ENCODE measurements at places on chromosomes 1 and 21. TPM values are rescaled to one million over a fixed set of nuclear protein-coding genes. Genes with fewer than 3 reads are reported as not detected.

The LCK gene
- 0.26 TPM for total RNA-seq

The OR6N1 gene
- not detected for total RNA-seq

The ZNF695 gene
- total RNA-seq, result not detected

The OR2T29 gene
- total RNA-seq, result not detected

The ATAD3C gene
- 1.7 TPM for total RNA-seq

The TSPEAR gene
- 0.12 TPM for total RNA-seq

The DIRAS3 gene
- 52.7 TPM for total RNA-seq

The TRPM2 gene
- 8.5 TPM for total RNA-seq

The SELP gene
- 13.4 TPM for total RNA-seq

The KIF21B gene
- 0.54 TPM for total RNA-seq

The KRTAP10-3 gene
- total RNA-seq, result not detected

The SPRR2F gene
- not detected for total RNA-seq

The SETDB1 gene
- total RNA-seq, result 16.0 TPM

The CPT2 gene
- 36.8 TPM for total RNA-seq

The RIPPLY3 gene
- not detected for total RNA-seq

The ASH1L gene
- 56.8 TPM for total RNA-seq

The HUNK gene
- 0.11 TPM for total RNA-seq

The LIN28A gene
- not detected for total RNA-seq

The GREM2 gene
- not detected for total RNA-seq

The PALMD gene
- 97.1 TPM for total RNA-seq

The HPCA gene
- total RNA-seq, result not detected

The CELA3A gene
- 2.9 TPM for total RNA-seq

The CCDC17 gene
- 0.64 TPM for total RNA-seq

The STRIP1 gene
- total RNA-seq, result 19.7 TPM

The MPL gene
- total RNA-seq, result 0.37 TPM

The PLA2G4A gene
- 2.7 TPM for total RNA-seq

The HES3 gene
- not detected for total RNA-seq

The CSMD2 gene
- total RNA-seq, result 0.05 TPM

The GBP4 gene
- 8.9 TPM for total RNA-seq

The CLCA2 gene
- total RNA-seq, result not detected

The PTGFR gene
- 0.82 TPM for total RNA-seq

The WNT2B gene
- total RNA-seq, result 2.4 TPM

The FCRLA gene
- total RNA-seq, result not detected

The CADM3 gene
- 3.6 TPM for total RNA-seq

The ZNF648 gene
- not detected for total RNA-seq

The SAMD13 gene
- 2.2 TPM for total RNA-seq

The NRIP1 gene
- 13.6 TPM for total RNA-seq

The RAB25 gene
- not detected for total RNA-seq

The OR10Z1 gene
- not detected for total RNA-seq

The SMIM12 gene
- total RNA-seq, result 46.2 TPM

The OR4F29 gene
- not detected for total RNA-seq

The GABPB2 gene
- 13.3 TPM for total RNA-seq

The CFHR3 gene
- total RNA-seq, result not detected

The PPFIA4 gene
- total RNA-seq, result 17.1 TPM

The RGSL1 gene
- total RNA-seq, result not detected

The NBPF14 gene
- total RNA-seq, result 4.1 TPM

The LINGO4 gene
- 0.61 TPM for total RNA-seq

The IQCC gene
- 0.79 TPM for total RNA-seq

The C1QB gene
- total RNA-seq, result 70.7 TPM

The TPRG1L gene
- 55.5 TPM for total RNA-seq

The NTRK1 gene
- total RNA-seq, result 0.61 TPM

The FCN3 gene
- total RNA-seq, result 2.0 TPM

The PINK1 gene
- 206 TPM for total RNA-seq

All from heart right ventricle (tissue), 16 donors.